Activated T-cell treated with anti-CD3 and anti-CD28 coated beads, Interleukin-2, amount 50 U/mL, for 4 hours (primary cell): ENCODE measurements at places on chromosomes 13 and 19. TPM values are rescaled to one million over a fixed set of nuclear protein-coding genes. Genes with fewer than 3 reads are reported as not detected.

DNA sequence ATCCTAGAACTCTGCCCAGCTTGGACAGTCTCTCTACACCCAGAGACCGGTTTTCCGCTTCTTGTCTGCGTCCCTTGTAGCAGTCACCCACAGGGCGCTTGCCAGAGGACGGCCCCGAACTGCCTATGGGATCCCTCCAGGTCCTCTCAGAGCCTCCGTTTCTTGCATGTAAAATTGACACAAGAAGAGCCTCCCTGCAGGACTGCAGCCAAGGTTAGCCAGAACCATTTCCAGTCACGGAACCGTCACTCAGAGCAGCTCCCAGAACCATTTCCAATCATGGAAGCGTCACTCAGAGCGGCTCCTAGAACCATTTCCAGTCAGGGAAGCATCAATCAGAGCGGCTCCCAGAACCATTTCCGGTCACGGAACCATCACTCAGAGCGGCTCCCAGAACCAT is 65.5 kb downstream of the ATP11A start:
- DNase-seq: no peak

DNA sequence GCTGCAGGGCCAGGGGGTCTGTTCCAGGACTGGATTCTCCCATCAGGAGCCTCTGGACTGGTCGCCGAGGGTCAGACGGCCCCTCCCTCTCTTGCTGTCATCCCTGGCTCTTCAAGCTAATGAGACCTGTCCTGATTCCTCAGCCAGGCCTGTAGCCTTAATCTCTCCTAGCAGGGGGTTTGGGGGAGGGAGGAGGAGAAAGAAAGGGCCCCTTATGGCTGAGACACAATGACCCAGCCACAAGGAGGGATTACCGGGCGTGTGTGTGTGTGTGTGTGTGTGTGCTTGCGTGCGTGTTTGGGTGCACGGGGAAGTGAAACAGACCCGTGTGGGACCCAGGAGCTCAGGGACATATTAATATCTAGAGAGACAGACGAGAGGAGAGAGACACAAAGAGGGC is 1.9 kb upstream of the CRX start:
- DNase-seq: no peak

DNA sequence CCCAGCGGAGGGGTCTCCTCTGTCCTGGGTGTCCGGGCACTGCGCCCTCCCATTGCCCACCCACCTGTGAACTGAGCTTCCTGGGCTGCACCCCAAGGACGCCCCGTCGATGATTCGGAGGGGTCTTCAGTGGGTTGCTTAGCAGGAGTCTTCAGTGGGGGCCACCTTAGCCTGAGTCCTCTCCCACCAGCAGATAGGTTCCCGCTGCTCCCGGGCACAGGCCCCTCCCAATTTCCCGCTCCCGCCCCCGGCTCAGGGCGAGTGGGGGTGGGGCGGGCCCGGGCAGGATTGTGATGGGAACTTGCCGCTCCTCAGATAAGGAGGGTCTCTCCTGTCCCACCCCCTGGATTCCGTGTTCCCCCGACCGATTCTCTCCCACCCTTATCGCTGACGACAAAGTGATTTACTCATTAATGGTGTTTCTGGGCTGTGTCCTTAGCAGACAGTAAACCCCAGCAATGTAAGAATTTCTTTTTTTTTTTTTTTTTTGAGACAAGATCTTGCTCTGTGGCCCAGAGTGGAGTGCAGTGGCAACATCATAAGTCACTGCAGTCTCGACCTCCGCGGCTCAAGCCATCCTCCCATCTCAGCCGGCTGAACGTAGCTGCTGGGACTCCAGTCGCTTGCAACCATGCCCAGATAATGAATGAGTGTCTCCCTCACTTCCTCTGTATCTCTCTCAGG is 655 bp upstream of the S1PR5 start:
- no peak for DNase-seq

- DNase-seq: no peak
Measured at GRCh38 chr19:49986354-49986753, 25.4 kb upstream of the SIGLEC11 start.

- DNase-seq: no peak
Measured at GRCh38 chr13:38687246-38688229, 661 bp downstream of the FREM2 start.

SLC15A1 gene
- not detected for total RNA-seq
